Liver (tissue), 10 donors: ENCODE measurements at places on chromosomes 4 and X.

DNA sequence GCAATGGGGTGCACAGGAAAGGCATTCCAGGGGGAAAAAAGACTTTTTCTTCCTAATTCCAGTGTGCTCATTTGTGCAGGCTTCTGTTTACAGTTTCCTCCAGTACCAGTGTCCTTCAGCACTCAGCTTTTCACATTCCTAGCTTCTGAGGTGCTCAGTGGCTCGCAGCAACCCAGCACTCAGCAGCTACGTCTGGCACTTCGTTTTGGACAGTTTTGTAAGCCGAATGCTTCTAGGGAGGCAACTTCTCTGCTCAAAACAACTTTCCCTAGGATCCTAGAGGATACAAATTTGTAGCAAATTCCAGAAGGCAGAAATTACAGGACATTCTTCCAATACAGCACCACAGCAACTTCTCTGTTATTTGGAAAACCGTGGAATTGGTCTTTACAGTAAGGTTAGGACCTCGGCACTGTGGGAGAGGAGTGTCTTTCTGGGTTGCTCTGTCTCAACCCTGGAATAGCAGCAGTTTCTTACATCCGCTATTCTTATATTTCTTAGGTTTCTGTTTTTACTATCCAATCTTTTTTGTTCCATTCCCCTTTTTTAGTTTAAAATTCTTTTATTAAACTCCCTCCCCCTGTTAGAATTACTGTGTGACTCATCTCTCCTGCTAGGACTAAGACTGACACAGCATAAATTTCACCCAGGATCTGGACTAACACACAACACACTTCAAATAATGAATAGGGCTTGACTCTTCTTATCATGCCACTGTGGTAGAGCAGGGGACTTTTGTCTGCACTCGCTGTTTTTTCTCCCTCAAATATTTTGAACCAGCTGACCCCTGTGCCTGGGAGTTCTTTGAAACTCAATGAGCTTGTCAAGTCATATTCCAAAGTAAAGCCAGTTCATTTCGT lies 1314.7 kb downstream of the FSTL5 start:
- DNase-seq: no peak

- DNase-seq: peak; percentile 44
These were observed 345.5 kb downstream of the ANK2 start for GRCh38 chr4:113394730-113395530.

DNA sequence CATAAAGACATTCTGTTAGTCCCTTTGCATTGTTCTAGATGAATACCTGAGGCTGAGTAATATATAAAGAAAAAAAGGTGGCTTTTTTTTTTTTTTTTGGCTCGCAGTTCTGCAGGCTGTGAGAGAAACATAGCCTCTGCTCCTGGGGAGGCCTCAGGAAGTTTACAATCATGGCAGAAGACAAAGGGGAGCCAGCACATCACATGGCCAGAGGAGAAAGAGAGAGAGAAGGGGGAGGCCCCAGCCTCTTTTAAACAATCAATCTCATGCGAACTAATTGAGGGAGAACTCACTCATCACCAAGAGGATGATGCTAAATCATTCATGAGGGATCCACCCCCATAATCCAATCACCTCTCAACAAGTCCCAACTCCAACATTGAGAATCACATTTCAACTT lies 364.0 kb upstream of the EPHA5 start:
- no peak for DNase-seq

- DNase-seq: no peak
These were observed 35.4 kb upstream of the HPSE start for GRCh38 chr4:83369831-83370639.

- DNase-seq: no peak
These were observed 63.2 kb upstream of the TNIP3 start for GRCh38 chr4:121227341-121227792.

GRCh38 chr4:40976343-40976742 lies 226.6 kb downstream of the NSUN7 start:
- DNase-seq: no peak

GRCh38 chr4:157664726-157665125 lies 444.2 kb downstream of the GRIA2 start:
- no peak for DNase-seq
